Hair follicular keratinocyte (primary cell): ENCODE measurements at places on chromosomes 2 and 18. TPM values are rescaled to one million over a fixed set of nuclear protein-coding genes. Genes with fewer than 3 reads are reported as not detected.

The LOXL3 gene
- 1.0 and 1.6 TPM in 2 replicates for total RNA-seq

The TACR1 gene
- not detected in 2 replicates for total RNA-seq

The SLC20A1 gene
- total RNA-seq, result 87.7 and 102 TPM in 2 replicates

The FER1L5 gene
- total RNA-seq, result 0.34 TPM in 1 of 2 replicates, not detected in the other

The G6PC2 gene
- not detected in 2 replicates for total RNA-seq

The OSR1 gene
- 4.5 and 8.1 TPM in 2 replicates for total RNA-seq

The RTP5 gene
- not detected in 2 replicates for total RNA-seq

The FOXI3 gene
- not detected in 2 replicates for total RNA-seq

The CYS1 gene
- 1.3 and 4.1 TPM in 2 replicates for total RNA-seq

The NPHP1 gene
- total RNA-seq, result 3.7 and 6.7 TPM in 2 replicates

The ESPNL gene
- total RNA-seq, result 0.30 and 0.55 TPM in 2 replicates

The TSHZ1 gene
- 4.6 and 6.2 TPM in 2 replicates for total RNA-seq

The SLC40A1 gene
- total RNA-seq, result not detected in 2 replicates

The CYP27A1 gene
- 0.42 and 2.7 TPM in 2 replicates for total RNA-seq

The LINC00305 gene
- total RNA-seq, result not detected in 2 replicates
